Diencephalon (tissue), 1 donor: ENCODE measurements at places on chromosomes 2 and 18. TPM values are rescaled to one million over a fixed set of nuclear protein-coding genes. Genes with fewer than 3 reads are reported as not detected.

The USP14 gene
- total RNA-seq = 44.5 TPM

The TLX2 gene
- not detected for total RNA-seq

The DSG4 gene
- not detected for total RNA-seq

The SERPINB7 gene
- not detected for total RNA-seq

The ZNF514 gene
- total RNA-seq = 24.5 TPM

The UGT1A5 gene
- total RNA-seq = not detected

The RAX gene
- total RNA-seq = 0.23 TPM

The NGEF gene
- 65.0 TPM for total RNA-seq

The GTF3C2 gene
- 32.3 TPM for total RNA-seq
